Mesothelial cell of epicardium (in vitro differentiated cells): ENCODE measurements at places on chromosomes 1 and 21.

DNA sequence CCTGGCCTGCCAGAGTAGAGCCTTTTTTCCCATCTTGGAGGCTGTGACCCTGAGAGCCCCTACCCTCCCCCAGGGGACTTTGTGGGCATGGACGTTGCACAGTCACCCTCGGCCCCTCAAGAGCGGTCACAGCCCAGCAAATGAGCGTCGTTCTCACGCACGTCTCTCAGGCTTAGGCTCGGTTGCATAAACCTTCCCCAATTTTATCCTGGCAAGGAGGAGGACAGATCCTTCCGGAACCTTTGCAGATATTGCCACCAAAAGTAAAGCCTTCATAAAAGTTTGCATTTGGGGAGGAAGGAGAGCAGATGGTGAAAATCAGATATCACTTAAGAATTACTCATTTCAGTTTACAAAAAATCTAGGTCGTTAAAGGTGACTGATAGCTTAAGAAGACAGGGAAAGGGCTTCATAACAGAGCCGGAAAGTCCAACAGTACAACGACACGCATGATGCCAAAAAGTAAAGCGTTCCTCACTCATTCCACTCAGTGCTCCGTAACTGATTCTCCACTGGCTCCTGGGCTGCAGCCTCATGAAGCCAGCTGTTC, 29.3 kb downstream of the PDE9A start:
- no peak overlapping the region for H3K27ac ChIP-seq
- H3K4me3 ChIP-seq, result no peak overlapping the region
- peaks cover 23% of the 10 kb centered on the region for H3K4me1 ChIP-seq
- peaks cover 12% of the 10 kb centered on the region for H3K36me3 ChIP-seq
- DNase-seq, result no peak
- H3K27me3 ChIP-seq, result no peaks in the 10 kb centered on the region

- DNase-seq, result no peak
- H3K27me3 ChIP-seq, result no peaks in the 10 kb centered on the region
- no peak overlapping the region for H3K4me3 ChIP-seq
- H3K4me1 ChIP-seq, result no peaks in the 10 kb centered on the region
Observed at GRCh38 chr1:220291580-220291979, 19.3 kb upstream of the RAB3GAP2 start.

DNA sequence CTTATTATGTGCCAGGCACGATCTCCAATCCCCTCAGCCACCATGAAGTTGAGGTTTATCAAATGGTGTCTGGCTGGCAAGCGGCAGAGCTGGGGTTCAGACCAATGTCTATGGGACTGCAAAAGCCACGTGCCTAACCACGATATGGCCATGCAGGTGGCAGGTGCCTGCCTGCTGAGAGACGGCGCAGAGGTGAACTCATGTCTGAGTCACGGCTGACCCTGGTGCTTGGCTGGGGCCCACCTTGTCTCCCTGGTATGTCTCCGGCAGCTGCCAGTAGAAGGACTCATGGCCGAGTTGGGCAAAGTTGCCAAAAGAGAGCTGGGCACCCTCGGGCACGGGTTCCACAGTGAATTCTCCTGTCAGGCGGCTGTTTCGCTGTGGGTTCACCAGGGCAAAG, 59.9 kb downstream of the LDLRAD2 start:
- DNase-seq, result no peak
- peaks cover 21% of the 10 kb centered on the region for H3K36me3 ChIP-seq
- no peaks in the 10 kb centered on the region for H3K27me3 ChIP-seq
- H3K4me1 ChIP-seq, result no peaks in the 10 kb centered on the region
- no peak overlapping the region for H3K4me3 ChIP-seq

- H3K4me3 ChIP-seq, result peak overlapping the region; percentile 6
- H3K27ac ChIP-seq, result no peak overlapping the region
- no peak for DNase-seq
- H3K4me1 ChIP-seq, result peaks cover 46% of the 10 kb centered on the region
Observed at GRCh38 chr1:46517010-46517600, 27.5 kb downstream of the DMBX1 start.

DNA sequence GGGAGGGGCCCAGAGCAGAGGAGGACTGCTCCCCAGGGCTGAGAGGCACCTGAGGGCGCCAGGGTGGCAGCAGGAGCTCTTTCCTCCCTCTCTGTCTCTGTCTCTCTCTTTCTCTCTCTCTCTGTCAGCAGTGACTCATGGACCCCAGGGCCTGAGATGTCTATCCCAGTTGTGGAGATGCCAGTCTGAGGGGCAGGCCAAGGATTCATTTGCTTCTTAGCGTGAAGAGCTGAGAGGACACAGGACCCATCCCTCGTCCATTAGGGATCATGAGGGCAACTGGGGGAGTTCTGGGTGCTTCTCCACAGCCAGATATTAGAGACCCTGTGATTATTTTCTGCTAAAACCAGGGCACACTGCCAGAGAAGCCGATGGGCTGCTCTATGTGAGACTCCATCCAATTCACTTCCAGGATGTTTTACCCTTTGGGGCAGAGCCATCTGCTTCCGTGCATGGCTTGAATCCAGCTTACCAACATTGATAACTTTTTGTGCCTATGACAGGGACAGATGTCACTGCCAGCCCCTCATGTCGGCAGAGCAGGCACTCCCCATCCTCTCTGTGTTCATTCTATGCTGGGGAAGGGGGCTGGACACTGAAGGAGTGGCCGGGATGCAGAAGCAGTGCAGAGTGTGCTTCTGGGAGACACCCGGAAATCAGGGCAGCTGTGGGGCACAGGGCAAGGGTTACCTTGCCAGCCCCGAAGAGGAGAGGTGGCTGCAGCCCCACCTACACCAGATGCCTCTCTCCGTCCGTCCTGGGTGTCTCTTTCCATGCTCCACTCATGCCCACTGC, 4.1 kb upstream of the PCBP3 start:
- H3K27me3 ChIP-seq, result peaks cover 42% of the 10 kb centered on the region
- H3K4me3 ChIP-seq, result no peak overlapping the region
- H3K36me3 ChIP-seq, result no peaks in the 10 kb centered on the region
- no peak overlapping the region for H3K27ac ChIP-seq
- DNase-seq, result no peak

- H3K27ac ChIP-seq, result no peak overlapping the region
- no peaks in the 10 kb centered on the region for H3K36me3 ChIP-seq
- peaks cover 4% of the 10 kb centered on the region for H3K4me1 ChIP-seq
- H3K4me3 ChIP-seq, result no peak overlapping the region
Observed at GRCh38 chr1:160144921-160145320, 6.5 kb upstream of the ATP1A4 start.

GRCh38 chr1:21814241-21814918, 2.3 kb downstream of the LDLRAD2 start:
- H3K27me3 ChIP-seq, result peaks cover 4% of the 10 kb centered on the region
- no peaks in the 10 kb centered on the region for H3K4me1 ChIP-seq
- H3K27ac ChIP-seq, result no peak overlapping the region
- no peaks in the 10 kb centered on the region for H3K36me3 ChIP-seq
- peak; percentile 50 for DNase-seq
- peak overlapping the region; percentile 52 for H3K4me3 ChIP-seq

DNA sequence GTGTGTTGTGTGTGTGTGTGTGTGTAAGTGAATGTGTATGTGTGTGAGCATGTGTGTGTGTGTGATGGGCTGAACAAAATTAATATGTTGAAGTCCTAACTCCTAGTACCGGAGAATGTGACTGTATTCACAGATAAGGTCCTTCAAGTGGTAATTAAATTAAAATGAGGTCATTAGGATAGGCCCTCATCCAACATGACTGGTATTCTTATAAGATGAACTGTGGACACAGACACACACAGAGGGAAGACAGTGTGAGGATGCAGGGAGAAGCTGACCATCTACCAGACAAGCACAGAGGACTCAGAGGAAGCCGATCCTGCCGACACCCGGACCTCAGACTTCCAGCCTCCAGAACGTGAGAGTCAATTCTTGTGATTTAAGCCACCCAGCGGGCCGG, 91.2 kb upstream of the PGBD5 start:
- no peak overlapping the region for H3K27ac ChIP-seq
- no peak overlapping the region for H3K4me3 ChIP-seq
- no peak for DNase-seq
- no peaks in the 10 kb centered on the region for H3K4me1 ChIP-seq

GRCh38 chr1:234486858-234487840, 8.2 kb upstream of the TARBP1 start:
- H3K27me3 ChIP-seq, result peaks cover 17% of the 10 kb centered on the region

DNA sequence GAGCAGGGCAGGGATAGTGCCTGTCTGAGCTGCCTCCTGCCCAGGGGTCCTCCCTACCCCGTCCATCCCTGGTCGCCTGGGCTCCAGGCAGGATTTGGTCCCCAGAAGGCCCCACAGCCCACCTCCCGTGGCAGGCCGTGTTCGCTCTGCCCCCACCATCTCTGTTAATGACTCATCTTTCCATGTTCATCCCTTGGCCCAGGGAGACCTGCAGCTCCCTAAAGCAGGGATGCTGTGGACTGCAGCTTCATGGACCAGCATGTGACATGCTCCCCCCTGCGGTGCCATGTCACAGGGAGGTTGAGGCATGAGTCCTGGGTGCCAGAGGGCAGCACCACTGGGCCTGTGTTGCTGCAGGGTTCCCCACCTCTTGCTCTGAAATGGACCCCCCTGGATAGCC, 26.8 kb downstream of the UBASH3A start:
- no peak overlapping the region for H3K27ac ChIP-seq
- peaks cover 51% of the 10 kb centered on the region for H3K27me3 ChIP-seq
- DNase-seq, result no peak
- no peaks in the 10 kb centered on the region for H3K4me1 ChIP-seq
- no peaks in the 10 kb centered on the region for H3K36me3 ChIP-seq
- no peak overlapping the region for H3K4me3 ChIP-seq

- peaks cover 15% of the 10 kb centered on the region for H3K4me1 ChIP-seq
- no peak overlapping the region for H3K27ac ChIP-seq
- no peaks in the 10 kb centered on the region for H3K36me3 ChIP-seq
Observed at GRCh38 chr1:16920951-16921350, 780 bp upstream of the CROCC start.

- H3K27me3 ChIP-seq, result peaks cover 9% of the 10 kb centered on the region
- H3K4me1 ChIP-seq, result no peaks in the 10 kb centered on the region
- no peaks in the 10 kb centered on the region for H3K36me3 ChIP-seq
- no peak for DNase-seq
Observed at GRCh38 chr1:201275253-201275666, 8.0 kb upstream of the PKP1 start.

GRCh38 chr1:14980621-14981218, 172.8 kb upstream of the TMEM51 start:
- no peak for DNase-seq
- peaks cover 6% of the 10 kb centered on the region for H3K36me3 ChIP-seq
- H3K4me3 ChIP-seq, result no peak overlapping the region
- H3K4me1 ChIP-seq, result peaks cover 13% of the 10 kb centered on the region
- H3K27me3 ChIP-seq, result no peaks in the 10 kb centered on the region

GRCh38 chr1:232886271-232886670, 64.1 kb upstream of the NTPCR start:
- no peak overlapping the region for H3K4me3 ChIP-seq
- no peak for DNase-seq
- H3K27me3 ChIP-seq, result no peaks in the 10 kb centered on the region
- peaks cover 8% of the 10 kb centered on the region for H3K4me1 ChIP-seq
- H3K36me3 ChIP-seq, result no peaks in the 10 kb centered on the region

DNA sequence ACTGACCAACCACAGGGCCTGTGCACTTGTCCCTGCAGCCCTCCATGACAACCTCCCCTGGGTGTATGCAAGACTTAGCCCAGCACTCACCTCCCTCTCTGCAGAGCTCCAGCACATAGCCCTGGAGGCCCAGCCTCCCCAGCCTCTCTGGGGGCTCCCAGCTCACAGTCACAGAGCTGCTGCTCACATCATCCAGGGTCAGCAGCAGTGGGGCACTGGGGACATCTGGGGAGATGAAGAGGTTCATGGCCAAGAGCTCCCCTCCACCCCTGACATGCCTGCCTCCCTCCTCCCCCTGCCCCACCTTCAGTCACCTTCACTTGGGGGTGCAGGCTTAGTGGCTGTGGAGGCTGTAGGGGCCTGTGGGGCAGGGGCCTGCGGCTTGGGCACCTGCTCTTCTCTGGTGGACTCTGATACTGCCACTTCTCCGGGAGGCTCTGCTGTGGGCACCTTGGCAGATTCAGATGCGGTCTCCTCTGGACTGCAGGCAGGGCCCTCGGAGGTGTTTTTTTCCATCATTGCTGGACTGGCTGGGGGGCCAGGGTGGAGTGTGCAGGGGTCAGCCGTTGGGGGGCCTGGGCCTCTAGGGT, at the start of gene MYBPH:
TSS of gene MYBPH (minus strand) at position 590 of the 590 bp plus-strand sequence. CDS start at position 519, 71 bp downstream.
- H3K27me3 ChIP-seq, result peaks cover 1% of the 10 kb centered on the region
- peaks cover 11% of the 10 kb centered on the region for H3K4me1 ChIP-seq
- no peak within 1 kb of the TSS for H3K27ac ChIP-seq
- H3K4me3 ChIP-seq, result no peak within 1 kb of the TSS
- no peaks in the 10 kb centered on the region for H3K36me3 ChIP-seq
- DNase-seq, result no peak

GRCh38 chr1:81307786-81308185, 492.9 kb upstream of the ADGRL2 start:
- no peaks in the 10 kb centered on the region for H3K27me3 ChIP-seq
- H3K36me3 ChIP-seq, result no peaks in the 10 kb centered on the region
- peak overlapping the region; percentile 21 for H3K27ac ChIP-seq

- no peak overlapping the region for H3K4me3 ChIP-seq
- no peak for DNase-seq
- H3K4me1 ChIP-seq, result no peaks in the 10 kb centered on the region
- H3K27me3 ChIP-seq, result no peaks in the 10 kb centered on the region
Observed at GRCh38 chr21:17388226-17388625, 124.6 kb upstream of the CXADR start.

GRCh38 chr1:73911849-73912248, 286.1 kb downstream of the LRRIQ3 start:
- no peaks in the 10 kb centered on the region for H3K4me1 ChIP-seq
- no peak overlapping the region for H3K4me3 ChIP-seq
- H3K27me3 ChIP-seq, result no peaks in the 10 kb centered on the region

- no peaks in the 10 kb centered on the region for H3K4me1 ChIP-seq
- H3K36me3 ChIP-seq, result no peaks in the 10 kb centered on the region
- H3K27ac ChIP-seq, result no peak overlapping the region
Observed at GRCh38 chr1:104746994-104747393, 997.3 kb downstream of the AMY1C start.

- H3K27ac ChIP-seq, result peak overlapping the region; percentile 13
- peaks cover 4% of the 10 kb centered on the region for H3K27me3 ChIP-seq
- no peak for DNase-seq
- H3K4me1 ChIP-seq, result peaks cover 26% of the 10 kb centered on the region
- peaks cover 6% of the 10 kb centered on the region for H3K36me3 ChIP-seq
- H3K4me3 ChIP-seq, result no peak overlapping the region
Observed at GRCh38 chr21:42526379-42526727, 12.7 kb downstream of the SLC37A1 start.

DNA sequence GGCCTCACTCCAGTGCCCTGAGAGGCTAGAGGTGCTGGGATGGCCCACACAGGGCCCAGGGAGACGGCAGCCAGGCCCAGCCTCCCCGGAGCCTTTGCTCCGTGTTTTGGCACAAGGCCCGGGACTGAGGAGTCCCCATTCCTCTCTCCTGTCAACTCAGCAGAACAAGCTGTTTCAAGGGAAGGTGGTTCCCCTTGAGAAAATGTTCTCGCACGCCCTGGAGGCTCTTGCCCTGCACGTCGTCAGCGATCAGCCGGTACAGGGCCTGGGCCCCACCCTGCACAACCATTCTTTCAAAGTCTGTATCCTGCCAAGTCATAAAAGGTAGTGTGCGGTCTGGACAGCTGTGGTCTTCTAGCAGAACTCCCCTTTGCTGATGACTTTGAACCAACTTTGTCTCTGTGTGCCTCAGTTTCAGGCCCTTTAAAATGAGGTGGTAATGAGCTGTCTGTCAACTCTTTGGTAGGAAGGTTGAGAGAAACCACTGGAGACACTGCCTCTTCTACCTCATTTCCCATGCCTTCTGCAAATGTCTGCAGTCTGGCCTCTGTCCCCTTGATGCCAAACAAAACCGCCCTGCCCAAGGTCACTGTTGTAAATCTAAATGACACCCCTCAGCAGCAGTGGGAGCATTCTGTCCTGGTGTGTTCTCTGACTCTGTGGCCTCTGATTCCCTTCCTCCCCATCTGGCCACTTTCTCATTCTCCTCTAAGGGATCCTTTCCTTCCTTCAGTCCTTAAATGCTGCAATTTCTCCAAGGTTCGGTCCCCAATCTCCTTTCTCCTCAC, 138.6 kb upstream of the JUN start:
- H3K27me3 ChIP-seq, result no peaks in the 10 kb centered on the region
- H3K27ac ChIP-seq, result peak overlapping the region; percentile 96
